ENCODE measurements at places on chromosomes 6 and 20. TPM values are rescaled to one million over a fixed set of nuclear protein-coding genes. Genes with fewer than 3 reads are reported as not detected.

Gene ZBP1
- not detected for total RNA-seq

Gene ADGRF5
- 0.21 TPM for total RNA-seq

GRCh38 chr20:36399147-36399968, 93.2 kb downstream of the DLGAP4 start:
- no peak for DNase-seq
- no peaks in the 10 kb centered on the region for H3K36me3 ChIP-seq
- no peak overlapping the region for H3K4me3 ChIP-seq

DNA sequence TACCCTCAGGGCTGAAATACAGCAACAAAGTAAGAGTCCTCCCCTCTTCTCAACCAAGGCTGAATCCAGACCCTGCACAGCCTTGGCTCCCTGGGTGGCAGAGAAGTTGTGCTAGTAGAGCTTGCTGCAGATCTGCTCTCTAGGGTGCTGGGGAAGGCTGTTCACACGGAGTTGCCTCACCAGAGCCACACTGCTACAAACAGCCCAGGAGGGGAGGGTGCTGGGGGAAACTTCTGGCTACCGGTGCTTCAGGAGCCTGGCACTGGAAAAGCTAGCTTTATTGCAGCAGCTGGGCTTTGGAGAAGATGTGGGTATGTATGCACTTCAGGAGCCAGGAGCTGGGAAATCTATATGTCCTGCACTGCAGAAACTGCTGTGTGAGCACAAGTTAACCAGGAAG, 37.6 kb upstream of the SUPT3H start:
- no peak for DNase-seq
- peaks cover 49% of the 10 kb centered on the region for H3K4me1 ChIP-seq
- 0 out of 2 replicates have a peak, but pooled peaks cover 2% of the 10 kb centered on the region for H3K27me3 ChIP-seq
- no peaks in the 10 kb centered on the region for H3K36me3 ChIP-seq

Data from HFFc6 (cell line).